ENCODE measurements at places on chromosomes 13 and 19.

DNA sequence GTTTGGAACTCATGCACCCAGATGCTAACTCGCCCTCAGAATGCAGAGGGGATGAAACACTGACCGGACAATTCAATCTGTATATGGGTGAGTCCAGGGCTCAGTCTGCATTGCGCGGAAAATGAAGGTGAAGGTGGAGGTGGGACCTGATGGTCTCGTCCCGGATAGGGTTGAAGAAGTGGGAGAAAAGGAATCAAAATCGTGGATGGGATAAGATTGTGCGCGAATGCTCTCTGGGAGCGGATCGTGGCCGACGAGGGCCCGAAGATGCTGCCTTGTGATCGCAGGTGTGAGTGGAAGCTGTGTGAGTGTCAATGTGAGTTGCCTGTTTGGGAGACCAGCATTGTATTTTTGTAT lies 594 bp upstream of the ZNF850 start:
- DNase-seq = no peak

- DNase-seq = peak; percentile 19
Measured at GRCh38 chr13:42328672-42329071, 56.7 kb downstream of the AKAP11 start.

DNA sequence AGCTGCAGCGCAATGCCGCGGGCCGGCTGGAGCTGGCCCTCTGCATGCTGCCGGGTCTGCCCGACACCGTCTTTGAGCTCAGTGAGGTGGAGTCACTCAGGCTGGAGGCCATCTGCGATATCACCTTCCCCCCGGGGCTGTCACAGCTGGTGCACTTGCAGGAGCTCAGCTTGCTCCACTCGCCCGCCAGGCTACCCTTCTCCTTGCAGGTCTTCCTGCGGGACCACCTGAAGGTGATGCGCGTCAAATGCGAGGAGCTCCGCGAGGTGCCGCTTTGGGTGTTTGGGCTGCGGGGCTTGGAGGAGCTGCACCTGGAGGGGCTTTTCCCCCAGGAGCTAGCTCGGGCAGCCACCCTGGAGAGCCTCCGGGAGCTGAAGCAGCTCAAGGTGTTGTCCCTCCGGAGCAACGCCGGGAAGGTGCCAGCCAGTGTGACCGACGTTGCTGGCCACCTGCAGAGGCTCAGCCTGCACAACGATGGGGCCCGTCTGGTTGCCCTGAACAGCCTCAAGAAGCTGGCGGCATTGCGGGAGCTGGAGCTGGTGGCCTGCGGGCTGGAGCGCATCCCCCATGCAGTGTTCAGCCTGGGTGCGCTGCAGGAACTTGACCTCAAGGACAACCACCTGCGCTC lies 3.8 kb upstream of the MAP2K7 start:
- no peak for DNase-seq

DNA sequence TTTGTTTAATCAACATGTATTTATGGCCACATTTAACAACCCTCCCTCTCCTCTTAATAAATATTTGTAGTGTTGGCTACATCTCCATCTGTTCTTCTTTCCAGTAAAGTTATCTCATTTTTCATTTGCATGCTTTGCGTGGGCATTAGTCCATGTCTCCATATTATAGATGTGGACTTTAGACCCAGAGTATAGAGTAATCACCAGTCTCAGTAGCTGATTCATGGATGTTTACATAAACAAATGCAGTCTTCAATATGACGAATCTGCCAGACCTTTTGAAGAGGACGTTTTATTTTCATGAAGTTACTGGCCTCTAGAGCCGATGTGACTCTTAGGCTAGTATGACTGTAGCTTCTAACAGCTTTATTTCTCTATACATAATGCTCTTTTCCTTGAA lies 1546.2 kb downstream of the OLFM4 start:
- no peak for DNase-seq

DNA sequence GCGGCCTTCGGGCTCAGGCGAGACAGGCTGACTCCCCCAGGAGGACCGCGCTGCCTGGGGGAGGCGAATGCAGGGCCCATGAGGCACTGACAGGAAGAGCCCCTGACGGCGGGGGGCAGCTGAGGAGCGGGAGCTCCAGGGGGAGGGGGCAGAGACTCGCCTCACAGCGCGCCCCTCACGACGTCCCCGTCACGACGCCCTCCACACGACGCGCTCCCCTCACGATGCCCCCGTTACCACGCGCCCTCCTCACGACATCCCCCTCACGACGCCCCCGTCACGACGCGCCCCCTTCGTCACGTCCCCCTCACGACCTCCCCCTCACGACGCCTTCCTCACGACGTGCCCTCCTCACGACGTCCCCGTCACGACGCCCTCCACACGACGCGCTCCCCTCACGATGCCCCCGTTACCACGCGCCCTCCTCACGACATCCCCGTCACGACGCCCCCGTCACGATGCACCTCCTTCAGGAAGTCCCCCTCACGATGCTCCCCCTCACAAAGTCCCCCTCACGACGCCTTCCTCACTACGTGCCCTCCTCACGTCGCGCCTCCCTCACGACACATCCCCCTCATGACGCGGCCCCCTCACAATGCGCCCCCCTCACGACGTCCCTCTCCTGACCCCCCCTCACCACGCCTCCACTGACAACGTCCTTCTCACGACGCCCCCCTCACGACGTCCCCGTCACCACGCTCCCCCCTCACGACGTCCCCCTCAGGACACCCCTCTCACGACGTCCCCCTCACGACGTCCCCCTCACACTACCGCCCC lies 99.6 kb downstream of the ING1 start:
- no peak for DNase-seq

DNA sequence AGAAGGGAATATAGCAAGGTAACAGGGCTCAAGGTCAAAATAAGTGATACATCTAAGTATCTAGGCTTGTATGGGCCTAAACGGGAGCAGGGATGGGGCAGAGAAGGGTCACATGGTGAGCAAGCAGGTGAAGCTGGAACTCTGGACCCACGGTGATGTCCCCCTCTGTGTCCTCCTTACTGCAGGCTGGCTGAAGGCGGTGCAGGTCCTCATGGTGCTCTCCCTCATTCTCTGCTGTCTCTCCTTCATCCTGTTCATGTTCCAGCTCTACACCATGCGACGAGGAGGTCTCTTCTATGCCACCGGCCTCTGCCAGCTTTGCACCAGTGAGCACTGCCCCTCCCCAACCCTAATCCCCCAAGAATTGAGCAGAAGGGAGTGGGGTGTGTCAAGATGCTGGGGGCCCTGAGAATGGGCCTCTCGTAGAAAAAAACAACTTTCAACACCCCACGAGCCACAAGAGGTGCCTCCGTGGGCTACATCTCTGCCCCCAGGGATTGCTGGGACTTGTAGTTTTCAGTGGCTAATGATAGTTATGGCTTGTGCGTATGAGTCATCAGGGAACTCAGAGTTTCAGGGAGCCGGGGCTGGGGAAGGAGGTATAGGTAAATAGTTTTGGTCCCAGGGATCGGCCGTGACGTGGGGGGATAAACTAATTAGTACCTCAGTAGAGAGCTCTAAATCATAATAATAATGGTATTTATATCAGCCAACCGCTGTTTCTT lies 4.0 kb downstream of the EMP3 start:
- DNase-seq = peak; percentile 75

DNA sequence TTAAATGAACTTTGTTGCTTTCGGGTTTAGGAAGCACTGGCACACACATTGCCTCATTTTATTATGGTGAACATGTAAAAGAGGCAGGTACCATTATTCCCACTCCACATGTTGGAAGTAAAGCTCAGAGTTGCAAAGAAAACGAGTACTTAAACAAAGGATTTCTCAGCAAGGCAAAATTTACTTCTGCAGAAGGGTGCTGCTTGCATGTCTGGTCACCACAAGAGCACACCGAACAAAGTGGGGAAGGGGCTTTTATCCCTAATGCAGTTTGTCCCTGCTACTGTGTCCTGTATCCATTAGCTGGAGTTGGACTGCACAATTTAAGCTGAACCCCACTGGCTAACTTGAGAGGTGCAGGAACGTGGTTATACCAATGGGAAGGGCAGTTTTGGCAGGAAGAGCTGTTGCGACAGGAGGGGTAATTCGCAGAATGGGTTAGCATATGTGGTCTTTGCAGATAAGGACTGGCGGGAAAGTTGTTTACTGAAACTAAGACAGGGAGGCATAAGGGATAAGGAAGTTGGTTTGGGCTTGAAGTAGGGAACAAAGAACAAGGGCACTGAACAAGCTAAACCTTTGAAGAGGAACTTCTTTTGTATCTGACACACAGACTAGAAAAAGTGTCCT lies 545.5 kb downstream of the UQCRFS1 start:
- DNase-seq = no peak

- DNase-seq = peak; percentile 96
Measured at GRCh38 chr19:45886427-45887199, 672 bp upstream of the IRF2BP1 start.

DNA sequence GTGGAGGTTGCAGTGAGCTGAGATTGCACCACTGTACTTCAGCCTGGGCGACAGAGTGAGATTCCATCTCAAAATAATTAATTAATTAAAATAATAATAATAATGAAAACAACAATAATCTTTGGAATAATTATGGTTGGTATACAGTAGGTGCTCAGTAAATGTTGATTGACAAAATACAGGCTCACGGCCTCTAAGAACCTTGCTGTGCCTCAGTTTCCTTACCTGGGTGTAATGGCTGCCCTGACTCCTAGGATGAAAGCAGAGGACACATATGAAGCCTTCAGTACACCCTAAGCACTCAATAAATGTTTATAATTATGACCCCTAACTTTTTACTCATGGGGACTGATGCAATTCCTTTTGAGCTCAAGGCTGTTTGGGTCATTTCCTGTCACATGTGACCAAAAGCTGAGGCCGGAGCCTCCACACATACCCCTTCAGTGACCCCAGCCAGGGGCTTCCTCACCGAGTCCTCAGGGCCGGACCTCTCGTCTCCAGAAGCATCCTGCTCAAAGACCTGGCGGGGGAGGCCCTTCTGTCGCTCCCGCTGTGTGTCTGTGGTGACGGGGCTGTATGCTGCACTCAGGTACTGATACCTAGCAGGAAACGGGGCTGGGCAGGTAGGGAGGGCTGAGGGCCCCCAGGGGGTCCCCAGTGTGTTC lies 10.5 kb downstream of the DOCK6 start:
- no peak for DNase-seq

GRCh38 chr13:111882351-111882750 lies 184.6 kb upstream of the SOX1 start:
- no peak for DNase-seq

DNA sequence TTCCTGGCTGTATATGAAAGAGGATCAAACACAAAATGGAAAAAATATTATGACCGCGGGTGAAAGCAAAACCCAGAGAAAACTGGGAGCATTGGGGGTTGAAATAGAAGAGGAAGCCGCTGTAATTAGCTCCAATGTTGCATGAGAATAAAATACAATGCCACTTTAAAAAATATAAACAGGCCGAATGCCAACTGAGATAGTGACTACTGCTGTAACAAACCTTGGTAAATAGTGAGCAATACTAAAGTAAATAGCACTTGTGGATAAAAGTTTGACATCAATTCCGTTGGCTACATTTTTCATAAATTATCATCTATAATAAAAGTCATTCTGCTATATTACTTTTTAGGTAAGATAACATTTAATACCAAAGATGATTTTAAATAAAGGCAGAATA lies 395.8 kb upstream of the MIR17HG start:
- no peak for DNase-seq

DNA sequence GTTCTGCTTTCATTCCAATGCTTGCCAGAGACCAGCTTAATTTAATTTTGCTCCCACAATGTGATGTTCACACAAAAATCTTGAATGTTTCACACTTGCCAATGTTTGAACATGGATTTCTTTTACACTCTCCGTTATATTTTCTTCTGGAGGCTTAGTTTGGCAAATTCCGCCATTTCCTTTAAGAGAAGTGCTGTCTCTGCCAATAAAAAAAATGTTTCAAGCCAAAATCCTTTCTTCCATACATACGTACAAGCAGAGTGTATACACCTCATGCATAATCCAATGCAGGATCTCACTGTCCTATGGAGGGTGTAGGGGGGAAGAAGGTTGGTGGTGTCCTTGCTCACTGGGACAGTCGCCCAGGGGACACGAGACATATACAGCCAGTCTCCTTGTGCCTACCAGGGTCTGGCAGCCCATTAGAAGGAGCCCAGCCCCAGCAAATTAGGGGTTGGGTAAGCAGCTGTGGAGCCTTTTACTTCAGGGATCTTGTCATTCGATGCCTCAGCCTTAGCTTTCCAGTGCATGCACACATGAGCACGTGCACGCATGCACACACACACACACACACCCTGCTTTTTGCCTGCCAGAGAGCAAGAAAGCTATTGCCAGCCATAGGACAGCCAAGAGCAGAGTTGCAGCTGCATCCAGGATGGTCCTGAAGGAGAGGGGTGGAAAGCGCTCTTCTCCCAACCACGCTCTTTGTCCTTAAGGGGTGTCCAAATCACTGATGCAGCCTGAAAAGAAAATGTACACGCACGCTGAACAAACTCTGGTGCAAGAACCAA lies 208.3 kb downstream of the FOXO1 start:
- DNase-seq = no peak

DNA sequence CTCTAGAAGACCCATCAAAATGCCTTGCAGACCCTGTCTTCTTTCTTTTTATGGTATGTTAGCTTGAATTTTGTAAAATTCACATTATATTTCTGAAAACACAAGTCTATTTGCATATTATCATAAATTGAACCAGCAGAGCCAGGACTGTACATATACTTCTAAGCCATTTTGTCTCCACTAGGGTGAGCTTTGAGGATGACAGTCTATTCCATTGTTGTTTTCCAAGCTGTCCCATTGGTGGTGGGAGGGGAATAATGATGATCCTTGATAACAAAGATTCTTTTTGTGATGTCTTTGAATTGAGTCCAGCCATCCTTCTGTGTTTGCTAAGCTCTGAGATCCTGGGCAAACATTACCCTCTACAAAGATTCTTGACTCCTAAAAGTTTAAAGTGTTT lies 359.3 kb upstream of the PCDH20 start:
- no peak for DNase-seq

- DNase-seq = no peak
Measured at GRCh38 chr19:6413721-6414643, 10.6 kb downstream of the KHSRP start.

DNA sequence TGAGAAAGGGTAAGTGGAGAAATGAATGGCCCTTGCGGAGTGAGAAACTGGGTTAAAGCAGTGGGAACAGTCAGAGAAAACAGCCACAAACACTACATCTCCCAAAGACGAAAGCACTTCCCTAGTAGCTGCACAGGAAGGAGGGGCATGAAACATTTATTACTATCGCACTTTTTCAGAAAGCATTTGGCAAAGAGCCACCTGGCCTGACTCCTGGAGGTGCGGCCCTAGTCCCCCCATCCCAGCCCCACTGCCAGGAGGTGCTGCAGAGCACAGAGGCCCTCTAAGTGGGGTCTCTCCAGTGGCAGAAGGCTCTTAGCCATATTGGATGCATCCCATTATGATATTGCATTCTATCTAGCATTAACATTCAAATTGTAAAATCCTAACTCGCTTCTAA lies 55.8 kb downstream of the MTMR6 start:
- no peak for DNase-seq

DNA sequence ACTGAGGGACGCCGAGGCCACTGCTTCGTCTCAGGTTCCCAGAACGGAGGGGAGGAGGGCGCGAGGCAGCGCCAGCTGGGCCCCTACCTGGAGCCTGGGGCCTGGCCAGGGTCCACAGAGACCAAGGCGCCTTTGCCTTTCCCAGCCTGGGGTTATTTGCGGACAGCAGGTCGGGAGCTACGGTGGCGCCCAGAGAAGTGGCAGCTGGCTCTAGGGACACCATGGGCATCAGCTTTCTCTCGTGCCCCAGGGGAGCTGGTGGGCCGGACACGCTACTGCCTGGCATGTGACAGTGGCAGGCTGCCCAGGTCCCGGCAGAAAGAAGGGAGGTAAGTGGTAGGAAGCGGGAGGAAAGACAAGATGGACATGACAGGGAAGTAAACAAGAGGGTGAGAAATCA lies 19.0 kb downstream of the AKT2 start:
- no peak for DNase-seq

- DNase-seq = no peak
Measured at GRCh38 chr13:113856716-113857065, 7.2 kb downstream of the GAS6 start.

Measured in suppressor macrophage (primary cell).